Frontal cortex (tissue), 4 donors: ENCODE measurements at places on chromosomes 3 and 15.

GRCh38 chr3:72904163-72904562, 16.3 kb downstream of the GXYLT2 start:
- DNase-seq, result no peak

DNA sequence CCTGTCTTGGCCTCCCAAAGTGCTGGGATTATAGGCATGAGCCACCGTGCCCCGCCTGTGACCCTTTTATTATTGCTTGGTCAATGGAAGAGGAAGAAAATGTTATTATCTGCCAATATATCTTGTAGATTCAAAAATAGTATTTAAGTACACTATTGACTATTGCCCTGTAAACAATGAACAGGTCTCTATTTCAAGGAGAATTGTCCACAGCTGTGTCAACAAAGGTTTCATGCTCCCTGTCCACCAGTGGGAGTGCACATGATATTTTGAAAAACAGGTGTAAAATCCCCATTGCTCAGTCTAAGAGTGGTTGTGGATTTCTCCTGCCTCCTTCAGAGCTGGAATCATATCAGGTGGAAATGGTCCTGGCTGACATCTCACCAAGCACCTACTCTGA, 36.5 kb upstream of the IGF1R start:
- no peak for DNase-seq

DNA sequence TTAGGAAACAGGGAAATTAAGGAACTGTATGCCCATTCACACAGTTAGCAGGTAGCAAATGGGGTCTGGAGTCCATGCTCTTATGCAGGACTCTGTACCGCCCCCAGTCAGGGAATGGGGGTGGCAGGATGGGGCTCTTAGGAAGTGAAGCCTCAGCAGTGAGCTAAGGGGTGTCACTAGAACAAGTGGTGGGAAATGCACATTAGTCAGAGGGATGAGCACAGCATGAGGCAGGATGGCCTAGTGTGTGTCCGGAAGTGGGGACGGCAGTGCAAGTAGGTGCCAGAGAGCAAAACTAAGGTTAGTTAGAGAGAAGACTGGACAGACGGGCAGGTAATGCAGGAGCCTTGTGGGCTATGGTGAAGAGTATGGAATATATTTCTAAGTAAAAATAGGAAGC, 60.7 kb downstream of the ST3GAL6 start:
- DNase-seq, result no peak

DNA sequence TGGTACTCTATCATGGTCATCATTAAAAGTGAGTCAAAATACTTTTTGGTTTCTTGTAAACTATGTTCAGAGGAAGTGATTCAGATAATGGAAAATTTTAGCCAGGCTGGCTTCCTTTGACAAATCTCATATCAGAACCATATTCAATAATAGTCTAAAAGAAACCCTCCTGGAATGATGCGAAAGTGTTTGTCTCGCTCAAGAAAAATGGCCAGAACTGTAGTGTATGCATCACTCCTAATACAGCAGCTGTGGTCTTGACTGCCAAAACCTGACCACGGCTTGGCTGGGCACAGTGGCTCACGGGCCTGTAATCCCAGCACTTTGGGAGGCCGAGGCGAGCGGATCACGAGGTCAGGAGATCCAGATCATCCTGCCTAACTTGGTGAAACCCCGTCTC, 35.6 kb upstream of the KCNMB2 start:
- no peak for DNase-seq

DNA sequence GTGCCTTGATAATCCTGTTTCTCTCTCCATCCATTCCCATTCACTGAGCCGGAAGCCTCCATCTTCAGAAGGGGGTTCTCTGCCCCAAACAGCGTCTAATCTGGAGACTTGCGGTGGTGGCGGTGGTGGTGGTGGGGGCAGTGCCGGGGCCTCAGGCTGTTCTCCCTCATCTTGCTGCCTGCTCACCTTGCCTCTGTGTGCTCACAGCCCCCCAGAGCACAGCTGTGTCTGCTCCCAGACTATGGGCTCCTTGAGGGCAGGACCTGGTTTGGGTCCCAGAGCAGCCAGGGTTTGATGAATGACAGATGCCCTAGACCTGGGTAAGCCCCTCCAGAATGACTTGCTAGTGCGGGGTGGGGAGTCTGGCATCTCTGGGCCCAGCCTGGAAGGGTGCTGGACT, 430 bp upstream of the PSTPIP1 start:
- no peak for DNase-seq

- DNase-seq, result no peak
Observed at GRCh38 chr3:155835341-155836071, 18.7 kb downstream of the SLC33A1 start.

DNA sequence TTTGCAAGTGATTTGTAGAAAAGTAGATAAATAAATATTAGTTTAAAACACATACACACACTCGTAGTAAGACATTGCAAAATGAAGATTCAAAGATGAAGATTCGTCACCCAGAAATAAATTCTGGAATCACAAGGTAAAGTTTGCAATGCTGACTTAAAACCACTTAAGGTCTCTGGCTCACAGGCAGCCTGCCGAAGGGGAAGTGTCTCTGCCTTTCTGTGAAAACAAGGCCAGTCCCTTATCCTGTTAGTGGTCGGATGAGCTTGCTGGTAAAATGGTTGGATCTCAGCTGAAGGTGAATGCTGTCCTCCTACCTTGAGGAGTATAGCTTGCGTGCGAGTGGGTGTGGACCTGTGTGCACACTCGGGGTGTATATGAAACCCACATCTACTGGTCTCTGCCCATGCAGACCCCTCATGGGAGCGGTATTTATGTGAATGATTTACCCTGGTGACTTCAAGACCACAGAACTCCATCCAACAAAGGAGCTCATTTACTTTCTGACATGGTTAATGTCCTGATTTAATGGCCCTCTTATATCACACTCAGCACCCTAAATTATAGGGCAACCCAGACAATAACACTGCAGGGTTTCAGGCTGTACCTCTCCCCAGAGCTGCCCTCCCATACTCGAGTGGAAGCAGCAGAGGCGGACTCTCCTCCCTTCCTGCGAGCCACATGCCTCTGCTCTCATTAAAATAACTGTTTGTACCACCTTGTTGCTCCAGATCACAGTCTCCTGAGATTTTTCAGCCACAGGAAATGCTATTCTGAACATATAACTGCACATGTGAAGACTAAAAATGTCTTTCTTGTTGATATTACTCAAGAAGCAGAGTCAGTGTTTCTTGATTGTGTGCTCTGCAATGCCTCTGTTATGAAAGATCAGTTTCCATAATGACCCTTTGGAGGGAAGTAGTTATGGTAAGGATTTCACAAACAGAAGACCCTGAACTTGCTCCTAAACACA, 45.9 kb upstream of the ALDH1A3 start:
- no peak for DNase-seq

DNA sequence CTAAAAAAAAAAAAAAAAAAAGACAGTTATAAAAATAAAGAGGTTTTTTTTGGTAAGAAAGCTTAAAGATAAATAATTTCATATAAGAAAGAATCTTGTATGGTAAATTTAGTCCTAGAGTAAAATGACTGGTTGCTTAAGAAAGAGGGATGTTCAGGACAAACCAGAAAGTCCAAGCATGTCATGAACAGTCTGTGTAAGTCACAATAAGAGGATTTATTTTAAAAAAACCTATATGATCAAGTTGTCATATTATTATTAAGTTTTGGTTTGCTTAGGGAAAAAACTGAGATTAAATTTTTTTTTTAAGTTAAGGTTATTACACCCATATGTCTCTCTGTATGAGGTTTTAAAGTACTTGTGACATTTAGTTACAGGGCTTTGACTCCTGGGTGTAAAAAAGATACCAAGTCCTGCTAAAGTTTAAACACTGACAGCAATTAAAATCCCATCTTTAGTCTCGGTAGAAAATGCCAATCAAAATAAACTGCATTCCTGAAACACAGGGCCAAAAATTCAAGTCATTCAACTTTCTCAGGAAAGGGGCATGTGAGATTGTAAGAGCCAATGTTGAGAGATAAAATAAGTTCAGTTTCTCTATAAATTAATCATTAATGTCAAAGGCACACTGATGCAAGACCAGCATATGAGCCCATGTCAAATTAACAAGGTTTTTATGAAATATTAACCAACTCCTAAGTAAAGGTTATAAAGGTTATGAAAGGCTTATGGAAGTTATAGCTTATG, 8.5 kb upstream of the BDH1 start:
- DNase-seq, result no peak

DNA sequence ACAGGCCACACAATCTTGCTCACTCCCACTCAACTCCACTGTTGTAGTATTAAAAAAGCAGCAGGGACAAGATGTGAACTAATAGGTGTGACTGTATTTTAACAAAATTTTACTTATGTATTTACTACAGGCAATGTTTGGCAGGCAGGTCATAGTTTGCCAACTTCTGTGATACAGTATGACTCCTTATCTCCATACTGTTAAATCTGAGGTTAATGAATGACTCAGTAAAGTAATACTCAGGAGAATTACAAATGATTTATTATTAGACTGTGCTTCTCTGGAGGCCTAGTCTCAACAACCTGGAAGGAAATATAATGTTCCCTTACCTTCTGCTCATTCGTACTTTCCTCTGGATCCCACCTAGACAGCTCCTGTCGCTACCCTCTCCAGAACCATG, 258.6 kb upstream of the KCNMB2 start:
- no peak for DNase-seq

DNA sequence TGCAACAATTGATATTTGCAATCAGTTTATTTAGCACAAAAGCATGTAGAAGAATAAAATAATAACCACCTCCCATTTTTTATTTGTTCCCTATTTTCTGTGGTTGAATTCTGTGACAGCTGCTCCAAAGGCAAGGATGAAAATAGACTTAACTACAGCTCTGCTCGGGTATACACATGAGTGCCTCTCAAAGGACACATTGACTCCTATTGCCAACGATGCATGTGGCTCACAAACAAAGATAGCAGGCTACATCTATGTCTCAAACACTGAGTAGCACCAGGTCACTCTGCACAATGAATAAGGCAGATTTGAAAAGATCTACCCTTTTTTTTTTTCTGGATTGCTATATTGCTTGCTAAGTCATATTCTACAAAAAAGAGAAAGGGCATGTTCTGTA, 612.9 kb downstream of the ROBO1 start:
- DNase-seq, result no peak

- no peak for DNase-seq
Observed at GRCh38 chr3:134522541-134522940, 36.7 kb downstream of the CEP63 start.

GRCh38 chr3:194572143-194572789, 61.0 kb downstream of the TMEM44 start:
- no peak for DNase-seq

DNA sequence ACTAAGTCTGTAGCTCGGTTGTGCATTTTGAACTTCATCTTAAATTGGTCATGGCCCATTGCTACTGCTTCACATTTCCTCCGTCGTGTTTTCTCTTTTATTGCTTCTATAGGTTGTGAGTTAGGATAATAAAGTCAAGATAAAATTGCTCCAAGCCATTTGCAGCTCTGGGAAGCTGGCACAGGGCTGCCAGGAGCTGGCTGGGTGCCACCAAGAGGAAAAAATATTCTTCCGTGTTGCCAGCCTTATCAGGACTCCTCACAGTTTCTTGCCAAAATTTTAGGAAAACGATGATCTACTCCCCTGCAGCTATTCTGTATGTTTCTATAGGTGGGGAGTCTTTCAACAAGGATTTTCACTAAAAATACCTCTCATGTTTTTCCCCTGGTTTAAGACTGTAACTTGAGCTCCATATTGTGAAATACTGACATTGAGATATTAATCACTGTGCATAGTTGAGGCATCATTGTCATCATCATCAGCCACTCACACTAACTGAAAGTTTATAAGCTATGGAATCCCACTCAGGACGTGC, 55.4 kb upstream of the PIAS1 start:
- DNase-seq, result no peak

DNA sequence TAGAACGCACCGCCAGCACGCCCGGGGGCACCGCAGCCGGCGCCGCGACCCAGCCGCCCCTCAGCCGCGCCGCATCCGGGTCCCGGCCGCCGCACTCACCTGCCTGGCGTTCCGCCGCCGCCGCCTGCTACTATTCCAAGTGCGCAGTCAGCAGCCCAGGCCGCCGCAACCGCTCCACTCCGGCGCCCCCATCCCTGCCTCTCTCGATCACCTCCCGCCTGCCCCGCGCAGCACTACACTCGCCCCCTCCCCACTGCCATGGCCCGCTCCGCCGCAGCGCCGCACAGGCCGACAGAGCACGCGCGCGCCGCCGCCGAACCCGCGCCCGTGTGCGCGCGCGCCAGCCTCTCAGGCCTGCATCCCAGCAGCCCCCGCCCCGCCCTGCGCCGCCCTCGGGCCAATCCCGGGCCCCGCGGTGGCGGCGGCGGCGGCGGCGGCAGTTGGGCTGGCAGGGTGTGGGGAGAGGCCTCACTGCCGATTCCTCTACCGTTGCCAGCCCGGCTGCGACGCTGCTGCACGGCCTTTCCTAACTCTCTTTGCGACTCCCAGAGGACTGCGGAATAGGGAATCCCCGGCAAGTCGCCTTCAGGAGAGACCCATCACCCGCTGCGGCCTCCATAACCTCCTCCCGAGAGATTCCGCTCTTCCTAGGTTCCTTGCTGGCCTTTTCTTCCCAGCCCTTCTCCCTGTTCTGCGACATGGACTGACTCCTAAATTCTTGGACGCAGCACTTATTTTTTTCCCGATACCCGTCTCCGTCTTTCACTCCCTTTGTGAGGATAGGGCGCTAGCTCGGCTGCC, at the start of gene PIK3CB:
Gene PIK3CB (minus strand): TSS at position 333 of the 801 bp plus-strand sequence. CDS start 75,585 bp downstream, outside the sequence.
- DNase-seq, result peak; percentile 88

DNA sequence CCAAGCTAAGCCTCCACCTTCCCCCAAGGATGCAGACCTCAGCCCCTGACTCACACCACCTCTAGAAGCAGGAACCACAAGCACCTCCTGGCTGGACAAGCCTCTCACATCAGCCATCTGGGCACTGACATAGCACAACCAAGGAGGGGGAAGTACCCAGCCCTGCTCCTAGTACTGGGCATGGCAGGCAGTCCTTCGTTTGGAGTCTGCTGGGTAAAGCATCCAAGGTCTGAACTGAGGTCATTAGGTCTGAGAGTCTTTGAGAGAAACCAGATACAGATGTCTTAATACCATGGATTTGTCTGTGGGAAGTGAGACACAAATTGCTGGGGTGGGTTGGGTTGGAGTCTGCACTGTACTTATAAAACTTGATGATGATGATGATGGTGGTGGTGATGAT, 61.8 kb downstream of the CCDC33 start:
- DNase-seq, result no peak

- no peak for DNase-seq
Observed at GRCh38 chr3:123759311-123759710, 124.8 kb downstream of the MYLK start.

- no peak for DNase-seq
Observed at GRCh38 chr3:72810063-72810462, 38.2 kb downstream of the SHQ1 start.

DNA sequence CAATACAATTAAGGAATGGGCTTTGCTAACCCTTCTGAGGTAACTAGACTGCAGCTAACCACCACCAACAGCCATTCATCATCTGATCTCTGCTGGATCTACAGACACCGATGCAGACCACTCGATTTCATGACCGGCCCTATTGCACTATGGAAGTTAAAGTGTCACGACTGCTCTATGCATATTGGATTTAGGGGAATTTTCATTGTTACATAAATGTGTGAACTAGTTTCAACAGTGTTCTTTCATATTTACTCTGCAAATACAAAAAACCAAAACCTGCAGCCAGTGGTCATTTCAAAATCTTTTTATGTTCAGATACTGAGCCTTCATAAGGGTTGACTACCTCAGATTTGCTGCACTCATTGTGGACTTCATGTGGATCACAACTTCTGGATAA, 14.5 kb downstream of the CDV3 start:
- no peak for DNase-seq

GRCh38 chr15:81749716-81750375, 296.0 kb downstream of the MEX3B start:
- DNase-seq, result no peak
